NCI-H1694 (cell line): ENCODE measurements at places on chromosomes 3 and 15.

GRCh38 chr15:96369351-96369750 is 38.9 kb downstream of the NR2F2 start:
- no peak for DNase-seq

GRCh38 chr15:90184786-90185704 is 16.1 kb upstream of the SEMA4B start:
- no peak for DNase-seq

DNA sequence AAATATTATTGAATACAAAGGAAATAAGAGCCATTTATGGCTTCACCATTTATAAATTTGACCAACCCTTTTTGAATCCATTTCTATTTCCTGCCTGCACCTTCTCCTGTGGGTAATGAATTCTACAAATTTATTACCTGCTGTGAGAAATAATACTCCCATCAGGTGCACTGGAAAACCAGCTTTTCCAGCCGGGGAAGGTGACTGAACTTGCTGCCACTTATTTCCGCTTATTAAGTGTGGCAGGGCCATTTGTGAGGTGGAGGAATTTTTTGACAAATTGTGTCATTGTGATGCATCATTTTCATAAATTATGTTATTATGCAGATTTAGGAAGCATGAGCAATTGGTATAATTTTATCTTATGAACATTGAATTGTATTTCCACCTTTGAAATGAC is 151.1 kb downstream of the SQOR start:
- DNase-seq, result no peak

DNA sequence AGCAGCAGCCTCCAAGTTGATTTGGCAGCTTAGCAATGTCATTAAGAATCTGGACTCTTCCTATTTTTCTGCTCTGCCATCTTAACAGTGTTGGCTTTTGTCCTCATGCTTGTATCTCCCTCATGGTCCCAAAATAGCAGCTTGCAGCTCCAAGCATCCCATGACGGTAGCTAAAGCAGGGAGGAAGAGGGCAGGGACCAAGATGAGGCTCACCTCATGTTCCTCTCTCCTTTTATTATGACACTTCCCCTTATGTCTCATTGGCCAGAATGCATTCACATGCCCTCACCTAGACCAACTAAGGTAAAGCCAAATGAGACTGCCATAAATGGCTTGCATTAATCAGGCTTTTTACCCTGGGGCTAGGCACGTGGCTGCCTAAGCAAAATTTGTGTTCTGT is 382.4 kb downstream of the SHQ1 start:
- no peak for DNase-seq

DNA sequence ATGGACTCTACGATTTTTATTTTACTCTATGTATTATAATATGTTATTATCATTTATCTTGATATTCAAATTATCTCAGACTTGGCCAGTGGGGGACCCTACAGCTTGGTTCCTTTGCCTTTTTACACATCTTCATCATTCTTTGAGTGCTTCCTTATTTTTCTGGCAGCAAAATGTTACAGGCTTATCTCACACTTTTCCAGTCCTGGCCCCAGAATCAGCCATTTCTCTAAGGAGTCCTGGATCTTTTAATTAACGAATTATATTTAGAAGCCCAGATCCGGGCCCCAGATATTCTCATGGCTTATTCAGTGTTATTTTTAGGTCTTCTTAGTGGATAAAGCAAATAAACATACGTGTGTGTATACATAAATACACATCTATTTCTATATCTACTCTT is 32.8 kb upstream of the MELTF start:
- no peak for DNase-seq

- DNase-seq, result no peak
Observed at GRCh38 chr3:24520976-24521419, 26.3 kb upstream of the THRB start.

DNA sequence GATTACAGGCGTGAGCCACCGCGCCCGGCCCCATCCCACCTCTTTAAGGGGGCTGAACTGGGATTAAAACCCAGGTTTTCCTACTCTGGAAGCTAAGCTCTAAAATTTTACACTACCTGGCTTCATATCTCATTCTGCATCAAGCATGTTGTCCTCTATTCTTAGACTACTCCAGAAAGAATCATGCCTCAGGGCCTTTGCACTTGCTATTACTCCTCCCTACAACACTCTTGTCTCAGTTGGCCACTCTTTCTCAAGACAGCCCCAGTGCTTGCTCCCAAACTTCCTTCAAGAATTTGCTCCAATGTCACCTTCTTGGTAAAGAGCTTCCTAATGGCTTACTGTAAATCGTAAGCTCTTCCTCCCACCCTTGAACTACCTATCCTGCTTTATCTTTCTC is 521.7 kb downstream of the MAGI1 start:
- DNase-seq, result no peak

- no peak for DNase-seq
Observed at GRCh38 chr15:58686286-58686685, 63.2 kb downstream of the ADAM10 start.
